ENCODE measurements at places on chromosomes 2 and 18. TPM values are rescaled to one million over a fixed set of nuclear protein-coding genes. Genes with fewer than 3 reads are reported as not detected.

DNA sequence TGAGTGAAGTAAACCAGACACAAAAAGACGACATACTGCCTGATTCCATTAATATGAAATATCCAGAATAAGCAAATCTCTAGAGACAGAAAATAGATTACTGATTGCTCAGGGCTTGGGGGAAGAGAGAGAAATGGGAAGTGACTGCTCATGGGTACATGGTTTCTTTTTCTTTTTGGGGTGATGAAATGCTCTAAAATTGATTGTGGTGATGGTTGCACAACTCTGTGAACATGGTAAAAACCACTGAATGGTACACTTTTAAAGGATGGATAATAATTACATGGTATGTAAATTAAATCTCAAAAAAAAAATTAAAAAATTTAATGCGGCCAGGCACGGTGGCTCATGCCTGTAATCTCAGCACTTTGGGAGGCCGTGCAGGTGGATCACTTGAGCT lies 39.3 kb downstream of the RPL31 start:
- no peak for DNase-seq
- no peak overlapping the region for H3K27ac ChIP-seq
- no peaks in the 10 kb centered on the region for H3K27me3 ChIP-seq
- H3K36me3 ChIP-seq: no peaks in the 10 kb centered on the region
- no peak overlapping the region for H3K4me3 ChIP-seq

GRCh38 chr2:111697560-111697959 lies 186.4 kb downstream of the ANAPC1 start:
- no peak overlapping the region for H3K4me3 ChIP-seq
- no peaks in the 10 kb centered on the region for H3K36me3 ChIP-seq
- no peak overlapping the region for H3K27ac ChIP-seq

DNA sequence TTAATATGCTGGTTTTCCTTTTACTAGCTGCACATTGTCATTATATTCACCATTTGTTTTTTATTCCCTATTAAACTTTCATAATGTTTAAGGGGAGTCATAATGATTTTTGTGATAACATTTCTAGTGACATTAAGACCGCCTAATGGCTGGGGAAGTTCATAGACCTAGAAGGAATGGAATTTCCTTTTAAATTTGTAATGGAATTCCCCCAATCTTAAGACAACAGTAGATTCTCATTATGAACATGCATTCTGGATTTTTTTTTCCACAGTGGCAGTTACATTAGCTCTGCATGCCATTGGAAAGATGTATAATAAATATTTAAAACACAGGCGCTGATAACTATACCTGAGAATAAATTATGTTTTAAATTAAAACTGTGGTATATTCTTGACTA lies 8.4 kb downstream of the YPEL5 start:
- H3K4me3 ChIP-seq: no peak overlapping the region
- no peaks in the 10 kb centered on the region for H3K27me3 ChIP-seq
- DNase-seq: no peak
- H3K4me1 ChIP-seq: no peaks in the 10 kb centered on the region

GRCh38 chr2:174485788-174486562 lies 854 bp downstream of the GPR155 start:
- H3K36me3 ChIP-seq: no peaks in the 10 kb centered on the region
- no peaks in the 10 kb centered on the region for H3K4me1 ChIP-seq
- peak overlapping the region; percentile 84 for H3K27ac ChIP-seq
- peak overlapping the region; percentile 83 for H3K4me3 ChIP-seq
- H3K27me3 ChIP-seq: no peaks in the 10 kb centered on the region

- no peaks in the 10 kb centered on the region for H3K36me3 ChIP-seq
- no peak overlapping the region for H3K4me3 ChIP-seq
- no peaks in the 10 kb centered on the region for H3K4me1 ChIP-seq
- H3K27me3 ChIP-seq: no peaks in the 10 kb centered on the region
Measured at GRCh38 chr18:61350578-61350977, 17.3 kb downstream of the CDH20 start.

- H3K4me1 ChIP-seq: no peaks in the 10 kb centered on the region
- no peaks in the 10 kb centered on the region for H3K36me3 ChIP-seq
- H3K27ac ChIP-seq: no peak overlapping the region
- no peak overlapping the region for H3K4me3 ChIP-seq
- DNase-seq: no peak
- H3K27me3 ChIP-seq: no peaks in the 10 kb centered on the region
Measured at GRCh38 chr18:32349728-32350395, 120.8 kb downstream of the GAREM1 start.

- DNase-seq: no peak
- H3K27me3 ChIP-seq: no peaks in the 10 kb centered on the region
- H3K4me3 ChIP-seq: no peak overlapping the region
- H3K4me1 ChIP-seq: no peaks in the 10 kb centered on the region
Measured at GRCh38 chr18:12423820-12424219, 16.1 kb downstream of the PRELID3A start.

Gene MTHFD2
- total RNA-seq: 17.0 TPM

Gene PKDCC
- total RNA-seq: 140 TPM
